ENCODE measurements at places on chromosomes 11 and 22.

GRCh38 chr11:94968334-94968958 lies 4.9 kb downstream of the CWC15 start:
- peak; percentile 75 for DNase-seq

DNA sequence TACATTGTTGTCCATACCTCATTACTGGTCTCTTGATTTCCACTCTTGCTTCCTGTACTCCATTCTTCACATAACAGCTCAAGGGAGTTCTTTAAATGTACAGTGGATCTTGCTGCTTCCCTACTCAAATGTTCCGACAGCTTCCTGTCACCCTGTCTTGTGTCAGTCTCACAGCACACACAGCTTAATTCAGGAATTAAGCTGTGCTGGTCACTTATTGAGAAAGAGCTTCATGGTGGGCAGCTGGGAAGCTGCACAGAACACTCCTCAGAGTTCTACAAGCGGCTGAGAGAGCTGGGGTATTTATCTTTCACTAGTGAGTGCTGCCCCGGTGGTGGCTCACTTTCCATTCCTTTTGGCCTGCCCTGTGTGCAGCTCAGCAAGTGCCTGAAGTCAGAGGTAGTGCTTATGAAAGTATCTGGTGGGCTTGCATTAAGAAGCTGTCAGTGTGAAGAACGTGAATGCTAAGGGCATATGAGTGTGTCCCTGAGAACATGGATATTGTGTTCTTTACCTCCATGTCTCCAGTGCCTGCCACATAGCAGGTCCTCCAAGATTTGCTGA lies 48.7 kb downstream of the KCNQ1OT1 start:
- DNase-seq: no peak

- DNase-seq: peak; percentile 19
Measured at GRCh38 chr11:130145975-130146776, 13.4 kb upstream of the ST14 start.

DNA sequence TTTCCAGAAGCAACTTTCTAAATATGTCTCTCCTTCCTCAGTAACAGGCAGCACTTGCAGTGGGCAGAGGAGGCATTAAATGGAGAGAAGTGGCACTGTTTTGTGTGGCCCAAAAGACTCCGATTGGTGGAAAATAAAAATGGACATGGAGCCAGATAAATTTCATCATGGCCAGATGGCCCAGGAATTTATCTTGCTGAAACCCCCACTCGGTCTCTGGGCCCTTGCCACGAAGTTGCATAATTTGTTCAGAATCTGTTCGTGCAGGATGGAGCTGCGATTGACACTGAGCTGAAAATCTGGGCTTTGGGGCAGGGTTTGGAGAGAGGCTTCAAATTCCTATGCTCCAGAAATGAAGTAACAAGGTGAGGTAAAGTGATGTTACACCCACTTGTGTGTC lies 65.5 kb downstream of the C11orf91 start:
- peak; percentile 91 for DNase-seq

GRCh38 chr22:26756675-26757293 lies 99.4 kb downstream of the MIAT start:
- DNase-seq: peak; percentile 56

DNA sequence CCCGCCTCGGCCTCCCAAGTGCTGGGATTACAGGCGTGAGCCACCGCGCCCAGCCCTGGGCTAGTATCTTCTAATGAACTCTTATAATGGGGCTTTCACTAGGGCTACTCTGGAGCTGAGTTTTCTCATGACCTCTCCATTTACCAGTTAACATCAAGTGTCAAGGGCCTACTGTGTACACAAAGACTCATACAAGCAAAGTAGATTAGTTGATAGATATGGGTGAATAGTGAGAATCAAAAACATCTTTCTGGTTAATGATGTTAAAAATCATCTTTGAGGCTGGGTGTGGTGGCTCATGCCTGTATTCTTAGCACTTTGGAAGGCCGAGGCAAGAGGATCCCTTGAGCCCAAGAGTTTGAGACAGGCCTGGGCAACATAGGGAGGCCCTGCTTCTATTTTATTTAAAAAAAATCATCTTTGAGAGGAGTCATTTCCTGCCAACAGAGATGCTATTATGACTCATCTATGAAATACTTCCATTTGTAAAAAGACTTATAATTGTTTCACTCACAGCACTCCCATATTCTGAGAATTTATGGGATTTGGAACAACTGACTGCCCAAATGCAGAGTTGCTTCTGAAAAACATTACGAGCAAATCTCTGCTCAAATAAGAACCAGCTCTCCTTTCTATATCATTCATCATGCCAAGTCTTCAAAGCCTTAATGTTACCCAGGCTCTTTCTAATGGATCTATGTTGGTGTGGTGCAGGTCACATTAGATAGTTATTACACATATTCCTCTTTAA lies 57.0 kb downstream of the GDPD4 start:
- peak; percentile 76 for DNase-seq

DNA sequence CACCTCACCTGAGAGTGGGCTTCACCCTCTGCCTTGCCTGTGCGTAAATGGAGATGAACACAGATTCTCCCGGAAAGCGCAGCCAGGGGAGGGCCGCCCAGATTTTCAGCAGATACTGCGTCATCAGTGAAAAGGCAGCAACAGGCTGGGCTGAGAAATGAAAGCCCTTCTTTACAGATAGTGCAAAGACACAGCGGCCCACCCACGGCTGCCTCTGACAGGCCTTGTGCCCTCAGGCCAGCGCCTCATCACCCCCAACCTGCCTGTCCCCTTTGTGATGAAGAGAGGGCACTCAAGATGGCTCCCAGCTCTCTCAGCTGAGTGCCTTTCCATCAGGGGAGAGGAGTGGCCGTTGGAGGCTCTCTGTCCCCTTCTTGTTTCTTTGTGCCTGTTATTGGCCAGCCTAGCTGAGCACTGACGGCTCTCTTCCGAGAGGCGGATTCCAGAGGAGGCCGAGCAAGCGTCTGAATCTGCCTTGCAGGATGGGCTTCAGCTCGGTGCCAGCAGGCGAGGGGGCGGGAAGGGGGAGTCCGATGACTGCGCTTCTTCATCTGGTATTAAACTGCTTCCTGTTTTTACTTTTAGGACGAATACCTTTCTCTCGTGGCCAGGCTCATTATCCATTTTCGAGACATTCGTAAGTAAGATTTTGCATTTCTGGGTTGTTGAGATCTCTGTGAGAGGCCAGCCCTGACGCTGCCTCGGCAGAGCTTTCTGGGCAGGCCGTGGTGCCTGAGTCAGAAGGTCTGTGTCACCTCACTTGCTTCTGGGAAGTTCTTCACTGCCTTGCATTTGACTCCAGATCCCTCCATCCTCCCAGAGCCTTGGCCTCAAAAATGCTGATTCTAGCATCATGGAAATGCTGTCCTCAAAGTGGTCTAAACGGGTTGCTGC lies 43.7 kb downstream of the MED15 start:
- peak; percentile 86 for DNase-seq

- DNase-seq: no peak
Measured at GRCh38 chr22:32222991-32223390, 18.1 kb upstream of the RFPL2 start.
